Chondrocyte (in vitro differentiated cells): ENCODE measurements at places on chromosomes 12 and 14. TPM values are rescaled to one million over a fixed set of nuclear protein-coding genes. Genes with fewer than 3 reads are reported as not detected.

DNA sequence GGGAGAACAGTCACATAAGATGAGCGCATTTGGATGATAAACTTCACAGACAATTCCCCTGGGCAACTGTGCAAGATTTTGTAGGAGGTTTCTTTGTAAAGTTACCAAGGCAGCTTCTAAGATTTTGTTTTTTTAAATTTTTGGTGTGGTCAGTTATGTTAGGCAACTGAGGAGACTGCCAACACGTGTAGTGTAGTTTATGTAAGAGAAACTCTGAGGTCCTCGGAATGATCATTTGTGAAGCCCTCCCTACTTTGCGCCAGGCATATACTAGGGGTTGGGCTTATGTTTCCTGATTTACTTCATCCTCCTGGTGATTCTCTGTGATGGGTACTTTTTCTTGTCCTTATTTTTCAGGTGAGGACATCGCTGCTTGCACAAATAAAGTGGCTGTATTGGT lies 433.6 kb downstream of the TMEM132D start:
- no peak overlapping the region for H3K4me3 ChIP-seq
- H3K4me1 ChIP-seq: no peaks in the 10 kb centered on the region
- H3K27me3 ChIP-seq: no peaks in the 10 kb centered on the region
- H3K36me3 ChIP-seq: peaks cover 2% of the 10 kb centered on the region
- no peak overlapping the region for H3K27ac ChIP-seq

DNA sequence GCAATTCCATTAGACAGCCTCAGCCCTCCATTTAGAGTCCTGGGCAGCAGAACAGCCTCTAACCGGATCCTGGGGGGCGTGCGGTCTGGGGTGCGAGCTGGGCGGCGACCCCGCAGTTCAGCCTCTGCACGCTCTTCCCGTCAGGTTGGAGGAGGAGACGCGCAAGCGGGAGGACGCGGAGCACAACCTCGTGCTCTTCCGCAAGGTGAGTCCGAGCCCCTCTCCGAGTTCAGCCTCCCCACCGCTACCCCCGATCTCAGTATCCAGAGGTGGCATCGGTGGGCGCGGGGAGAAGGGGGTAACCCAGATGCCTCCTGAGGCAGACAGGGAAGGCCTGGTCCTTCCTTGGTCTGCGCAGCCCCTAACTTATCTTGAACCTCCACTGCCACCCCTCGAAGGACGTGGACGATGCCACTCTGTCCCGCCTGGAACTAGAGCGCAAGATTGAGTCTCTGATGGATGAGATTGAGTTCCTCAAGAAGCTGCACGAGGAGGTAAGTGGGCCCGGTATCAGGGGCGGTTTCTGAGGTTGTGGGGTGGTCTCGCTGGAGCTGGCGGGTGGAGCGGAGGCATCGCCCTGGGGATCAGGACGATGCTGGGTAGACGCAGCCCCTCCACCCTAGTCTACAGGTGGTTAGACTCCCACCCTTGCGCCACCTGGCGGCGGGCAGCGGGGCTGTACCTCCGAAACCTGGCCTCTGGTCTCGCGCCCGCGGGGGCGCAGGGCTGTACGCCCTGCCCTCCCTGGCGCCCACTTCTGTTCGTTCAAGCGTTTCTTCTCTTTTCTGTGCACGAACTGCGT lies 1.3 kb downstream of the PRPH start:
- peak overlapping the region; percentile 56 for H3K4me3 ChIP-seq
- H3K4me1 ChIP-seq: peaks cover 10% of the 10 kb centered on the region
- peaks cover 33% of the 10 kb centered on the region for H3K27me3 ChIP-seq
- no peak overlapping the region for H3K27ac ChIP-seq
- H3K36me3 ChIP-seq: no peaks in the 10 kb centered on the region

Gene PTPRB
- total RNA-seq: 0.21 to 0.37 TPM (median 0.29 TPM) in 3 replicates

GRCh38 chr12:91785655-91786498 lies 359.8 kb downstream of the BTG1 start:
- no peaks in the 10 kb centered on the region for H3K36me3 ChIP-seq
- no peaks in the 10 kb centered on the region for H3K27me3 ChIP-seq
- DNase-seq: no peak
- no peaks in the 10 kb centered on the region for H3K4me1 ChIP-seq
- H3K27ac ChIP-seq: no peak overlapping the region

Gene SP1
- 57.1 to 59.7 TPM (median 59.0 TPM) in 3 replicates for total RNA-seq

Gene LRP1-AS
- not detected in 3 replicates for total RNA-seq

Gene CELA1
- not detected in 3 replicates for total RNA-seq

Gene KLRK1
- not detected in 3 replicates for total RNA-seq

Gene PRPH
- total RNA-seq: not detected in 3 replicates

Gene EIF2S3B
- 0.56 to 1.5 TPM (median 1.3 TPM) in 3 replicates for total RNA-seq

GRCh38 chr12:94815958-94816357 lies 165.6 kb upstream of the TMCC3 start:
- H3K27me3 ChIP-seq: no peaks in the 10 kb centered on the region
- no peaks in the 10 kb centered on the region for H3K4me1 ChIP-seq

- DNase-seq: no peak
- H3K27me3 ChIP-seq: no peaks in the 10 kb centered on the region
- no peak overlapping the region for H3K4me3 ChIP-seq
- H3K4me1 ChIP-seq: peaks cover 34% of the 10 kb centered on the region
- H3K36me3 ChIP-seq: peaks cover 3% of the 10 kb centered on the region
Observed at GRCh38 chr12:25197608-25198007, 2.6 kb downstream of the ETFRF1 start.

Gene SRGAP1
- 13.0 to 14.7 TPM (median 13.2 TPM) in 3 replicates for total RNA-seq
